Caudate nucleus (tissue), 63 donors: ENCODE measurements at places on chromosomes 5 and 9.
A peak's percentile ranks its signal among the peaks of the same experiment; 100 is the strongest.

DNA sequence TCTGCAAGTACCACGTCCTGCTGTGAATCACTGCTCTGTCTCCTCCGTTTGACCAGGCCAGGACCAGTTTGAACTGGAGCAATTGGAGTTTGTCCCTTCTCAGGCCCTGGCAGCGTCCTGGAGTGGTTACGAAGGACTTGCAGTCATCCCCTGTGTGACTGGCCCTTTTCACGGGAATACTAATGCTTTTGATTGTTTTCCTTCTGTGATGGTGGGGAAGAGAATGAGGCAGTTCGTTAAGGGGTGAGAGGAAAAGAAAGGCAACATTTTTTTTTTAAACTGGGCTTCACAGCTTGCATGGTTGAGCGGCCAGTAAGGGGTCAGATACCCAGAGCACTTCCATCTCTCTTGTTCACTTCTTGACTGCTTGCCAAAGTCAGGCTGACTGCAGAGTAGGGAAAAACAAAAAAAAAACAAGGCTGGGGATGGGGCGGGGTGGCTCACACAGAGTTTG lies 153.5 kb upstream of the STK32A start:
- DNase-seq, result peak; percentile 53

DNA sequence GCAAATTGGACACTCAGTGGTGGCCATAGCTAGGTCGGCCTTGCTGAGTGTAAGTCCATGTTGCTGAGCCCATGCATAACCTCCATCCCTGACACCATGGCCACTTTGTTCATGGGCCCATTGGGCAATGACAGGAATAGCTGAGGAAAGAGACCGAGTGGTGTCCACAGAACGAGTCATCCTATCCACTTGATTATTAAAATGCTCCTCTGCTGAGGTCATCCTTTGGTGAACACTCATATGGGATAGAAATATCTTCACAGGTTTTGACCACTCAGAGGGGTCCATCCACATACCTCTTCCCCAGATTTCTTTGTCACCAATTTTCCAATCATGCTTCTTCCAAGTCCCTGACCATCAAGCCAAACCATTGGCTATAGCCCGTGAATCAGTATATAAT lies 63.6 kb downstream of the PPIC start:
- no peak for DNase-seq

GRCh38 chr5:80069251-80069800 lies 34.2 kb downstream of the THBS4 start:
- no peak for DNase-seq

DNA sequence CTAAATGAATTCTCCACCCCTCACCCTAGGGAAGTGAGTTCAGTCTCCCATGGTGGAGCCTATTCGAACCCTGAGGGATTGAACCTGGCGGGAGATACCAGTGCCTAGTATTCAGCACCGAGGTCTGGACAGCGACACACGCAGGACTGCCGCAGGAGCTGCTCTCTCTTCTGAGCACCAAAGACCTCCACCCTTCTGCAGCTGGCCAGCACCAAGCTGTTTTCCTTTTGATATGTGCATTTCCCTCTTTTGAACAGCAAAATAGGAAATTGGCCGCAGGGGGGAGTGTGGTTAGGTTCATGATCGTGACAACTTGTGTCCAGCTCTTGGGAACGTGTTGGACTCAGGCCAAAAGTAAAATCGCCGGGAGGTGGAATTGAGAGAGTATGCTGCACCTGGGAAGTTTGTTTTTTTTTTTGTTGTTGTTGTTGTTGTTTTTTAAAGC lies 1.2 kb upstream of the PCSK1 start:
- DNase-seq, result no peak

DNA sequence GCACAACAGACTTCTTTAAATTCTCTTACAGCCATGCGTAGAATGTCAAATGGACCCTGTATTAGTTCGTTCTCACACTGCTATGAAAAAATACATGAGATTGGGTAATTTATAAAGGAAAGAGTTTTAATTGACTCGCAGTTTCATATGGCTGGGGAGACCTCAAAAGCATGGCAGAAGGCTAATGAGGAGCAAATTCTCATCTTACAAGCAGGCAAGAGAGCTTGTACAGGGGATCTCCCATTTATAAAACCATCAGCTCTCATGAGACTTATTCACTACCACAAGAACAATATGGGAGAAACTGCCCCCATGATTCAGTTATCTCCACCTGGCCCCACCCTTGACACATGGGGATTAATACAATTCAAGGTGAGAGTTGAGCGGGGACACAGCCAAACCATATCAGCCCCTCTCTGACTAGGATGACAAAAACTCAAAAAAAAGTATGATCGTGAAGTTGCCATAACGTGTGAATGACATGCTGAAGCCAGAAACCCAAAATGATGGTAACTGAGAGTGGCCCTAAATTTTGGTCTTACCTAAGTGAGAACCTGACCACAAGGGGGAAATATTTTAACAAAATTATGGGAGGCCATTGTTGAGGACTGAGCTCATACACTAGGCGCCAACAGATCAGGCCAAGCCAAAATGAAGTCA lies 17.5 kb upstream of the TEX10 start:
- DNase-seq, result no peak

GRCh38 chr5:104178066-104178465 lies 615.5 kb upstream of the NUDT12 start:
- no peak for DNase-seq

DNA sequence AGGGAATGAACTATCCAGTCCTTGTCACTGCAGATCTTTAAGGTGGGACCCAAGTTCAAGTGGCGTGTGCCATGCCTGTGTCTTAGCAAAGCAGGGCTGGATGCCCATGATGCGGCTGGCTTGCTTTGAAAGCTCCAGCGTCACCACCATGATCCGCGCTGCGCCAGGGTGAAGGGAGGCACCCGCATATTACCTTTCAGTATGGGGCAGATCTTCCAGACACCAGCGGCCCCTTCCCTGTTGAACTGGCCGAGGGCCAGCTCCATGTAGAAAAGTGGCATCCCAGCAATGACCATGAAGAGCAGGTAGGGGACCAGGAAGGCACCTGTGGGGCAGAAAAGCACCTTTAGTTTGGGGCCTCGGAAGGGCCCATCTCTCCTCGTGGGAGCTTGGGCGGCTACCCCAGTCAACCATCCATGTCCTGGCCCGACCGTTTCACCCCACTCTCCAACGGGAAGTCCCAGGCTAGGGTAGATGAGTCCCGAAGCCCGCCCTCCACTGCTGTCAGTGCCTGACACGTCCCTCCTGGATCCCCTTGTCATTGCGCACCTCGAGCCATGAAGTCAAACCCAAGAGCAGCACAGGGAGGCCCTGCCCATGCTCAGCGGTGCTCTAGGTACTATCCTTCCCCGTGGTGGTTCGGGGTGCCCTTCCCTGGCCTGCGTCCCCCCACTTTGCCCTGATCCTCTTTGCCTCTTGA lies 3.9 kb downstream of the SLC6A3 start:
- DNase-seq, result no peak
